NCI-H446 treated with DMSO at 0.1 percent for 48 hours (cell line): ENCODE measurements at places on chromosomes 3 and 15.

- no peak for DNase-seq
These were observed 54.3 kb upstream of the FGD5 start for GRCh38 chr3:14764331-14765059.

- DNase-seq = no peak
These were observed 2.6 kb upstream of the WDR6 start for GRCh38 chr3:49004352-49005302.

GRCh38 chr15:41836073-41836472, 2.6 kb upstream of the PLA2G4B start:
- no peak for DNase-seq

- DNase-seq = no peak
These were observed 191.5 kb downstream of the CHST2 start for GRCh38 chr3:143311096-143311495.

GRCh38 chr15:89948796-89949195, 36.0 kb upstream of the ARPIN start:
- no peak for DNase-seq
